ENCODE measurements at places on chromosomes 2 and 18.
A peak's percentile ranks its signal among the peaks of the same experiment; 100 is the strongest.

DNA sequence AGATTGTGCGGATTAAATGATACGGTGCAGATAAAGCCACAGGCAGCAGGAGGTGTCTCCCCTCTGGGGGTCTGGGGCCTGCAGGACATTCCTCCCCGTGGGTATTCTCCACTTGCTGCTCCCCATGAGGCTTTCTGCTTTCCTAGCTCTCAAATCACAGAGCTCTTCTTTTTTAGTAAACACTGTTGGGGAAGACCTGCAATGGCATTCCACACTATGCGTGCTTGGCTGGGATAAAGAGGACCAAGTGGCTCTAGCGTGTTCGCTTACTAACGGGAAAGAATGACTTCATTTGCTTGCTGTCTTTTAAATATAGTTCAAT lies 146.5 kb downstream of the DDX1 start:
- DNase-seq = no peak

DNA sequence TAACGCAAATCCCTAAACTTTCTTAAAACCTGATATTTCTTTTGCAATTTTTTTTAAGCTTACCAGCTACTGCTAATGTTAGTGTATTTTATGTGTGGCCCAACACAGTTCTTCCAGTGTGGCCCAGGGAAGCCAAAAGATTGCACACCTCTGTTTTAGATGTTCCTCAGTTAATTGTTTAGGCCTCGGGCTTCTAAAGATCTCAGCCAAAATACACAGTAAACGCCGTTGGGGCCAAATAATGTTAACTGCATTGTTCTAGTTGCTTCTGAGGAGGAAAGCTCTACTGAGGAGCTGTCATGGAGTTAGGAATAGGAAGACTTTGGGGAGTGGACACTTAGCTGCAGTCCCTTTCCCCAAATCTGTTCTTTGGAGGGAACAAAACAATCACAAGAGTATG lies 2.0 kb downstream of the HSPE1 start:
- DNase-seq = no peak

- no peak for DNase-seq
Observed at GRCh38 chr18:3498698-3499471, 48.9 kb downstream of the TGIF1 start.

DNA sequence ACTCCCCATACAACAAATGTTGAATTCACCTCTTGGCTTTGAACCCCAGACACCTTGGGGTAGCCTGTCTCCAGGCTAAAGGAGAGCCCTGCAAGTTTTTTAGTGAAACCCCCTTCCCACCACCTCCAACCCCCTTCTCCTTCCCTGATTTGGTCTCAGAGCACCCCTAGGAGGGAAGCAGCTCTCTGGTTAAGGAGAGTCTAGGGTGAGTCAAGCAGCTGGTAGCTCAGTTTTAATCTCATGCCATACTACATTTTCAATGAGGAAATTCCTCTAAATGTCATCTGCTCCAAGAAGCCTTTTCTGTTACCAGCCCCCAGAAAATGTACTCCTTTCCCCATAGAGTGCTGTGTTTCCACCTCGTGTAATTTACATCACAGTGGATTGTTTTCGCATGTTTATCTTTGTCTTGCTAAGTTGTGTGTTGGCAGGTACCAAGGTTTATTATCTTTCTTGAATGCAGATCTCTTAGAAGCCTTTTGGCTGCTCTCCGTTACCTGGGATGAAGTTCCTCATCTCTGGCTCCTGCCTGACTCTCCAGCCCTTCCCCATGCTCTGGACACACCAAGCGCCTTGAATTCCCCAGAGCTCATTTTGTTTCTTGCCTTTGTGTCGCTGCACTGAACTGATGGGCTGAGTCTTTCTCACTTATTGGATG lies 82.2 kb downstream of the ASAP2 start:
- no peak for DNase-seq

DNA sequence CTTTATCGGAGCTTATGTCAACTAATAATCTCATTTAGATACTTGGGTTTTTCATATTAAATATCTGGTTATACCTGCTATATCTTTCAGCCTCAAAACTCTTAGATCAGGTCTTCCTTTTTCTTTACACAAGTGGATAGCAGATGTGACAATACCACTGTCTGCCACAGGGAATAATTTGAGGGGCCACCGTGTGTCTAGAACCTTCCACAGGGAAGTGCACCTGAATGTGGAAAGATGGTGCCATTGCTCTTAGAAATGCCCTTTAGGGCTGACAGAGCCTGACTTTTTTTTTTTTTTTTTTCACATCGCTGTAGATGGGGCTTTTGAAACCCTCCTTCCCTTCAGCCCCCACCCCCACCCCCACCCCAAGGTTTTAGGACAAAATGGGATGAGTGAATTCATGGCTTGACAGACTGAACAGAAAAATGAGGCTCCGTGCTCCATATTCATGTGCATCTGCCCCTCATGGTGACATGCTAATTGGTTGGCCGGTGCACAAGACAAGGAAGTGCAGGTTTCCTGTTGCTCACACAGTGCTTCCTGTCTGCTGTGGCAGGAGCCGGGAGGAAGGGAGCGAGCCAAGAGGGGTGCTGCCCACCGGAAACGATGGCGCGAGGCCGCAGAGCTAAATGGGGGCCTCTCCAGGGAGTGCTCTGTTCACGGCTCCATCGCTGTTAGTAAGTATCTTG lies 246.0 kb downstream of the LDLRAD4 start:
- DNase-seq = peak; percentile 81

DNA sequence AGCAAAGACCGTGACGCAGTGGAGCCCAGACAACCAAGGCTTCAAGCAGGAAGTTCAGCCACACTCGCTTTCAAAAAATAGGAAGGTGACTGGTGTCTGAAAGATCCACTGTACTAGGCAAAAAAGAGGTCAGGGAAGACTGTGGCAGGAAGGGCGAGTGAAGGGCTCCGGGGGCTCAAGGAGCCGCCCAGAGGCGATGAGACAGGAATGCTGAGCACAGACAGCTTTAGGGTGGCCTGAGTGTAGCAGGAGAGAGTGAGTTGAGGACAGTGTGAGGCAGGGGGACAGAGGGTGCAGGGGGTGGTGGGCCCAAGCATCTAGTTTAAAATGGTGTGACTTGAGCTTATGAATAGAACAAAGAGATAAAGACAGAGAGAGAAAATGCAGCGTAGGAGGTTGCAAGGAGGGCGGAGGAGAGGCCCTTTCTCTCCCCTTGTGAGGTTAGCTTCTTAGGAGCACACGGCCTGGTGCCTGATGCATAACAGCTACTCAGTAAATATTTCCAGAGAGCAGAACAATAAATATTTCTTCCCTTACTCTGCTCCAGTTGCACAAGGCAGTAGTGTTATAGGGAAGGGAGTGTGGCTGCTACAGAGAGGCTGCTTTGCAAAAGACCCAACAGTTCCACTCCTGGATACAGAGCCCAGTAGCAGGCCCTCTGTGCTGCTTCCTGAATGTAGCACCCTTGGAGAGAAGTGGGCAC lies 789.7 kb upstream of the RAB6C start:
- DNase-seq = no peak

DNA sequence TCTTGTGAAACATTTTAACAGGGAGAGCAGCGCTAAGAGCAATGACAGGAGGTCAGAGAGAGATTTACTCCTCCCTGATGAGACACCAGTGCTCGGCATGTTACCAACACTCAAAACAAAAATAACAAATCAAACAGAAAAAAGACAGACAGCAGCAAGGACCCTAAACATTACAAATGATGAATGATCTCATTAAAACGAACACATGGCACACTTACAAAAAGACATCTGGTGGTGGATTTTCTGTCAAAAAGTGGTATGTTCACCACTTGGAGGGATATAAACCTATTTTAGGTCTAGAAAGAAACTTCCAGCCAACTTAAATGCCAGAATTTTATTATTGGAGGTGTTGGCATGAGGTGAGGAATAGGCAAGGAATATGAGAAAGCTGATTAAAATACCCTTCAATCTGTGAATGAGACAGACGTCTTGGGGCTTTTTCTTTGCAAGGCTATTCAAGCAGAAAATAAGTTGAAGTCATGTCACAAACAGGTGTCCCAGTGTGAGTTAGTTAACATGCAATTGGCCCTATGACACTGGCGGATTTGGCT lies 112.8 kb downstream of the PRELID3A start:
- no peak for DNase-seq

GRCh38 chr2:169980001-169980400 lies 152.7 kb downstream of the UBR3 start:
- DNase-seq = no peak

DNA sequence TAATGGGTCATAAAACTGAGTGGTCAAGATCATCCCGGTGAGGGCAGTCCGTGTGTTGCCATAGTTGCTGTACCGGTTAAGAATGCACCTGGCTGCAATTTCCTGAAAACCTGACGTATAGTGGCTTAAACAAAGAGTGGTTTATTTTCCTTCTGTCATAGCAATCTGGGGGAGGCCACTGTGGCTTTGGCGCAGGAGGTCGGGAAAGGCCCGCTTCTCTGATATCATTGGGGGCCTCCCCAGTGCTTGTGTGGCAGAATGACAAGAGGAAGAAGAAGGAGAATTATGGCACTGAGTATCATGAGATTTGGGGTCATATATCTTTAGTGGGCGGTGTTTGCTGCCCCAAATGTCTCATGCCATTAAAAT lies 4.4 kb downstream of the C2orf92 start:
- no peak for DNase-seq

GRCh38 chr18:4557502-4557901 lies 102.4 kb upstream of the DLGAP1 start:
- no peak for DNase-seq

- no peak for DNase-seq
Observed at GRCh38 chr2:11822746-11823451, 76.5 kb downstream of the LPIN1 start.

GRCh38 chr2:175187378-175187777 lies 5.9 kb upstream of the ATP5MC3 start:
- DNase-seq = no peak

DNA sequence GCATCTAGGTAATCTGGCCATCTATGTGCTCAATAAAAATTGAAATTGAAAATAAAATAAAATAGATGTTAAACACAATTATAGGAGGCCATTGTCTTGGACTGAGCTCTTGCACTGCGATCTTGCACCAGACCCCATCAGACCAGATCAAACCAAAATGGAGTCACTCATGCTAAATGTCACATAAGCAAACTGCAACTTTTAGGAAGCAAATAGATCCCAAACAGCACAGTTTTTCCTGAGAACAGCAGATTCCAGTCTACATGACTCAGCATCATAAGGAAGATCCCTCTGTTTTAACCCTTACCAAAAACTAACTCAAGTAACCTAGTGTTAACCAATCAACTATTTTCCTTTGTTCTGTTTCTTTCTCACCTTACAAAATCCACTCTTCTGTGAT lies 57.7 kb upstream of the LRP1B start:
- no peak for DNase-seq

- DNase-seq = no peak
Observed at GRCh38 chr2:236157815-236158498, 10.2 kb downstream of the GBX2 start.

- DNase-seq = no peak
Observed at GRCh38 chr18:13136904-13137669, 81.5 kb upstream of the LDLRAD4 start.

GRCh38 chr2:159921752-159922404 lies 123.9 kb upstream of the CD302 start:
- DNase-seq = peak; percentile 76

- no peak for DNase-seq
Observed at GRCh38 chr2:12674644-12675328, 42.0 kb upstream of the TRIB2 start.

- DNase-seq = no peak
Observed at GRCh38 chr2:142291969-142292368, 161.2 kb upstream of the LRP1B start.

- no peak for DNase-seq
Observed at GRCh38 chr2:48319863-48320262, 210.1 kb upstream of the STON1 start.

- no peak for DNase-seq
Observed at GRCh38 chr2:16079637-16080036, 139.3 kb downstream of the MYCN start.

GRCh38 chr2:180191432-180192124 lies 184.5 kb upstream of the CWC22 start:
- no peak for DNase-seq
